ENCODE measurements at places on chromosomes 11 and 22.

DNA sequence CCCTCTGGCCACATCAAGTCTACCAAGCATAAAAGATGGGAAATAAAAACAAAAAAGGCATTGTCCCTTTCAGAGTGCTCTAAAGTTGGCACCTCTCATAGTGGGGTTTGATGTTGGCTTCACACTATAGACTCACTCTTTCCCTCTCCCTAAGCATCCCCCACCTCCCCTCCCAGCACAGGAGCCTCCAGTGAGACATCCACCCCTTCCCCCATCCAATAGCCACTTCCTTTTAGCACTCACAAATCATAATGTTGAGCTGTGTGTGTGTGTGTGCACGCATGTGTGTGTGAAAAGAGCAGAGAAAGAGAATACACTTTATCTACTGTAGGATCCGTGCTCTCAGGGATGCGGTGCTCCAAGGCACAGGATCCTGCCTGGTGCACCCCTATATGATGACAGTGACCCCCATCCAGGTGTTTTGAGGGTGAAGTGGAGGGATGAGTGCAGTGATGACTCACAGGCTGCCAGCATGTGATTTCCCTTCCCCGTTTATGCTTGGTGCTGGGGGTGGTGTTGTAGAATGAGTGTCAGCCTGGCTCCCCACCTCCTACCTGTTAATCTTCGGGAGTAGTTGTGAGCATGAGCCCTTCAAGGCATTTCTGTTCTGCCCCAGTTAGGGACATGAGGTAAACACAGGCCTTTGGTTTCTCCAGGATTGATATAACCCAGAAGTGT, 235.2 kb upstream of the B3GAT1 start:
- no peak for DNase-seq

DNA sequence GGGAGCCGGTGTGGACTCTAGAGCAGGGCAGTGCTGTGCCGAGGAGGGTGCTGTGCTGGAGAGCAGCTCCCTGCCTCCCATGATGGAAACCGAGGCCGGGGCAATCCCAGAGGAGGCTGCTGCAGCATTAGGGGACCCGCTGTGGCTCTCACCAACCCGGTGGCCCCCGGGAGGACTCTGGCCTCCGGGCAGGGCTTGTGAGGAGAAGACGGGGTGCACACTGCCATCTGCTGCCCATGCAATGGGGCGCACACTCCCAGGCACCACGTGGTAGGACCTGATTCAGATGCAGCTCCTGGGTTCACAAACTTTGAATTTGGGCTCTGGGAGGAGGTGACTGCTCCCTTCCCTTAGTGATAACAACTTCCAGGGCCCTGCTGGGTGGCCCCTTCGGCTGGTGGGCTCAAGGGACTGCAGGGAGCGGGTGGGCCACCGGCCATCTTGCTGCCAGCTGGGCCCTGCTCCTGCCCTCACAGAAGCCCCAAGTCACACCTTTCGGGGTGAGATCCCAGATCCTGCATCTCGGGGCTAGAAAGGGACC, 93.8 kb upstream of the FGF3 start:
- DNase-seq, result no peak

GRCh38 chr22:11627436-11627797, 3900.6 kb upstream of the OR11H1 start:
- DNase-seq, result peak; percentile 23

GRCh38 chr11:106160494-106160893, 83.0 kb downstream of the AASDHPPT start:
- no peak for DNase-seq

DNA sequence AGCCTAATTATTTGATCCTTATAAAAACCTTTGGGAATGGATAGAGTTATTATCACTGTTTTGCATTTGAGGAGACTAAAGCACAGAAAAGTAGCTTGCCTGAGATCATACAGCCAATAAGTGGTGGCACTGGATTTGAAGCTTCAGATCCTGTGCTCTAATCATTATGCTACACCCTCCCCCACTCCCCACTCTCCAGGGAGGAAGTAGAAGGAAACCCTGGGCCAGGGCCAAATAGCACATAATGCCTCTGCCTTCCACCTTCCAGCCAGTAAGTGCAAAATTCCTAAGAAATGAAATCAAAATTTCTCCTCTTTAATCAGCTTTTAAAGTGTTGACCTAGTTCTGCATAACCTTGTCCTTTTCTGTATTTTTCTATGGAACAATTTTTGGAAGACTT, 61.6 kb downstream of the SIK2 start:
- DNase-seq, result peak; percentile 56

- no peak for DNase-seq
These were observed 3.7 kb downstream of the MAP6 start for GRCh38 chr11:75665126-75665525.

GRCh38 chr11:32034680-32035079, 56.2 kb upstream of the RCN1 start:
- DNase-seq, result no peak

- no peak for DNase-seq
These were observed 81.1 kb upstream of the CRTAM start for GRCh38 chr11:122757201-122757600.

- DNase-seq, result no peak
These were observed 3900.0 kb upstream of the OR11H1 start for GRCh38 chr22:11627798-11628650.

DNA sequence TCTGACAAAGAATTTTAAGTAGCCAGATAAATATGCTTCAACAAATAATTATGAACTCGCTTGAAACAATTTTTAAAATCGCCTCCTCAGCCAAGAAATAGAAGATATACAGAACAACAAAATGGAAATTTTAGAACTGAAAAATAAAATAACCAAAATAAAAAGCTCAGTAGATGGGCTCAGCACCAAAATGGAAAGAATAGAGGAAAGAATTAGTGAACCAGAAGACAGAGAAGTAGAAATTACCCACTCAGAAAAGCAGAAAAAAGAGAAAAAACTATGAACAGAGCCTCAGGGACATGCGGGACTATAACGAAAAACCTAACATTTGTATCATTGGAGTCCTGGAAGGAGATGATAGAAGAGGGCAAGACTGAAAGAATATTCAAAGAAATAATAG, 7.4 kb downstream of the COMMD9 start:
- DNase-seq, result no peak

- DNase-seq, result no peak
These were observed 4.5 kb downstream of the DBX1 start for GRCh38 chr11:20155683-20156279.

- no peak for DNase-seq
These were observed 157.3 kb downstream of the AASDHPPT start for GRCh38 chr11:106234794-106235193.

- DNase-seq, result peak; percentile 39
These were observed 291.3 kb downstream of the TBC1D22A start for GRCh38 chr22:47053726-47054141.

DNA sequence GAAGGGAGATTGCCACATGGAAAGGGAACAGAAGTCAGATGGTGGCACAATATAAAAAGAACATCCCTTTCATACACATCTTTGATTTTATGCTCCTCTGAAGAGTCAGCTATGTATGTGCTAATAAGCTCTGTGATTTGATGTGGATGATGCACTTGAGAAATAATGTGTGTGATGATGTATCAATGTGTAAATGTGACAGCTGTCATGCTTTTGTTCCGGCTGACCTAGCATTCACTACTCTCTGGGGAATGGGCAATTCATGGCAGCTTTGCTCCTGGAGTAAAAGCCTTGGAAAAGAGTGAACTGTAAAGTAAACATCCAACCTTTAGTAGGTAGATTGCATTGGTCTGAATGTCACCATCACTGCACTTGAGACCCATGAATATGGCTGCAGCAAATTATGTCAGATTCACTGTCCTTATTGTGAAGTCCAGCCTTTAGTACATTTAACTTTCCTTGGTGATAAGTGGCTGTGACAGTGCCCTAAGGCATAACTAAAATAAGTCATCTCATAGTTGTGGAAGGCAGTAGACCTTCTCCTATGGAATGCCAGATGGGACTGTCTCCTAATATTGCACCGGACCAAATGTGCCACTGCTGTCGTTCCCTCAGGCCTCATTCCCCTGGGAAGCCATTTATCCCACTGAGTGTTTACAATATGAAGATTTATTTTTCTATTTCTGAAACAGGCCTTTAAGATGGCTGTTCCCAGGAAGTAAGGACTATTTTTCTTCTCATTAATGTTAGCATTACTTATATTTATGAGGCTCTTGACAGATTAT, 178.2 kb upstream of the CCDC90B start:
- DNase-seq, result no peak

- DNase-seq, result no peak
These were observed 67.0 kb downstream of the MIAT start for GRCh38 chr22:26724414-26724813.

GRCh38 chr22:23639661-23640060, 7.5 kb upstream of the DRICH1 start:
- no peak for DNase-seq

- DNase-seq, result no peak
These were observed 91.5 kb downstream of the ABTB2 start for GRCh38 chr11:34266090-34266912.

DNA sequence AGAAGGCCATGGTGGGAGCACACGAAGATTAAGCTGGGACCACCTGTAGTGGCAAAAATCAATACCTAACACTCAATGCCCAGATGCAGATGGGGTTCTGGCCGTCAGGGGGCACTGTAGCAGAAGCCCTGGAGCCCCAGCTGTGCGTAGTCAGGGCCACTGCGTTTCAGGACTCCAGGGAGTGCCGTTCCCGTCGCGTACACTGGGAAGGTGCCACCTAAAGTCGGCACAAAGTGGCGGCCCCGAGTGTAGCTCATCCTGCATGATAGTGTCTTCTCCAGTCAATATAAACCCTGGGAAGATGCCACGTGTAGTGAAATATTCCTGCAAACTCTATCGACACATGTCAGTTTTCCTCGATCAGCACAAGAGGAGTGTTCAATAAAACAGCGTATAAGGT, 123.8 kb upstream of the NTM start:
- no peak for DNase-seq

DNA sequence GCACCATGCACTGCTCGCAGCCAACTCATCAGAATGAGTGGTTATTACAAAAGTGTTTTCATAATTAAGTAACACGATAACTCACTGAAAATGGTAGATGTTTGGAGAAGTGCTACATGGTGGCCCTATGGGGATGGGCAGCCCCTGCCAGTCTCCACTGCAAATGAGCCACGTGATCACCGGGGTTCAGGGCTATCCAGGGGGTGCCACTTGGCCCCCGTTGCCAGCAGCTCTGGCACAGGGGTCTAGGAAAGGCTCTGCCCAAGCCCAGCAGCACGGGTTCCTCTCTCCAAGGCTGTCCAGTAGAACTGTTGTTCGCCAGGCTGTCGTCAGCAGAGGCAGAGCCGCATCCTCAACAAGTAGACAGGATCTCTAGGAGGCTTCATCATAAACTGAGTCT, 382.1 kb upstream of the B3GAT1 start:
- no peak for DNase-seq

DNA sequence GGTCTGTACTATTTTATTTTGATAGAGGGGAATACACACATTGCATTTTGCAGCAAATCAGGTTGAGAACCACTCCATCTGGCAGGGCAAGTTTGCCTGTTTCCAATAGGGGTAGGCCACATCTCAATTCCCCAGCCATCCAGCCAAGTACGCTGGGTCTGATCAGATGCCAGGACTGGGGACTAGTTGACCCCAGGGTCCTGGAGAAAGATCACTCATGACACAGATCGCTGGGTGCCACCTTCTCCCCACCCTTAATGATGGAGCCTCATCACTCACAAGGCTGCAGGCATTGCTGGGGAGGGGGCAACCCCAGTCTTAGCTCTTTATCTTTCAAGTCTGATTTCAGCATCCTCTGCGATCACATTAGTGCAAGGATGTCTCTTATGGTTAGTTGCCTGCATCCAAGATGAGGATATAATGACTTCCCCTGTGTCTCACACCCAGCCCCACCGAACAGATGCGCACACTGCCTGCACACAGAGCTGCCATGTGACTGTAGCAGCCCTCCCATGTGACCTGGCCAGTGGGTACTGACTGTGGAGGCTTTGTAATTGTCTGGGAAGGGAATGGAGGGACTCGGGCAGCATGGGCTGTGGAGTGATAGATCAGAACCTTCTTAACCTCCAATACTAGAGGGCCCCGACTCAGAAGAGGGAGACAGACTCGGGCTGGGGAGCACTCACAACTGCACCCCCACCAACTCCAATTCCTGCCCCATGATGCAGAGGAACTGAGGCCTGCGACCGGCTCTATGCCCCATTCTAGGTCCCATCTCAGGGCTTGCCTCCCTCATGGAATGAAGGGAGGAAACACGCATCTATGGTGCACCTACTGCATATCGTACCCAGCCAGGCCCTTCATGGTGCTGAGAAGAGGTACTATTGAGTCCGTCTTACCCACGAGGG, 155.8 kb downstream of the DSCAML1 start:
- no peak for DNase-seq

- DNase-seq, result no peak
These were observed 11.4 kb downstream of the DGAT2 start for GRCh38 chr11:75779960-75780359.

- DNase-seq, result no peak
These were observed 5.7 kb downstream of the UBE4A start for GRCh38 chr11:118364956-118365615.

- DNase-seq, result no peak
These were observed 5.8 kb downstream of the SUSD2 start for GRCh38 chr22:24186892-24187670.

- peak; percentile 29 for DNase-seq
These were observed 23.3 kb upstream of the FAR1 start for GRCh38 chr11:13644997-13645687.

DNA sequence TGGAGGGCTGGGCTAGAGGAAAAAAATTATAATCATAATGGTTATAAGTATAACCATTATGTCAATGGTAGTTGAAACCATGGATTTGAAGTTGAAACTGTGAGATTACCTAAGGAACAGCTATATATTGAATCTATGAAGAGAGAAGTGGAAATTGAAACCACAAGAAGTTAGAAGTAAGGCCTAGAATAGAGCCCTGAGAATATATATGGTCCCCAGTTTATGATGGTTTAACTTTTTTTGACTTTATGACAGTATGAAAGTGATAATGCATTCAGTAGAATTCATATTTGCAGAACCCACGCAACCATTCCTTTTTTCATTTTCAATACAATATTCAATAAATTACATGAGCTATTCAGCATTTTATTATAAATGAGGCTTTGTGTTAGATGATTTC, 15.0 kb downstream of the AASDHPPT start:
- DNase-seq, result no peak

- DNase-seq, result peak; percentile 69
These were observed 1.0 kb downstream of the FJX1 start for GRCh38 chr11:35619116-35619854.

- DNase-seq, result no peak
These were observed 158.4 kb downstream of the ATG16L2 start for GRCh38 chr11:72972496-72973128.

GRCh38 chr22:50605002-50605612, 4.5 kb downstream of the MAPK8IP2 start:
- no peak for DNase-seq

All from endothelial cell of umbilical vein (primary cell).